ENCODE measurements at places on chromosomes 4 and X.

- DNase-seq = no peak
Observed at GRCh38 chr4:184764601-184765000, 30.7 kb upstream of the CENPU start.

GRCh38 chr4:65983061-65983460 lies 312.8 kb upstream of the EPHA5 start:
- no peak for DNase-seq

GRCh38 chr4:84319124-84319523 lies 180.0 kb downstream of the NKX6-1 start:
- no peak for DNase-seq

GRCh38 chr4:81038636-81039350 lies 8.3 kb downstream of the BMP3 start:
- no peak for DNase-seq

- no peak for DNase-seq
Observed at GRCh38 chrX:130170752-130171445, 863 bp upstream of the RAB33A start.

GRCh38 chr4:47068986-47069385 lies 37.6 kb downstream of the GABRB1 start:
- no peak for DNase-seq

GRCh38 chrX:103845165-103845653 lies 13.2 kb upstream of the RAB9B start:
- DNase-seq = peak; percentile 52

GRCh38 chr4:163816494-163816893 lies 322.0 kb downstream of the TMA16 start:
- DNase-seq = no peak

DNA sequence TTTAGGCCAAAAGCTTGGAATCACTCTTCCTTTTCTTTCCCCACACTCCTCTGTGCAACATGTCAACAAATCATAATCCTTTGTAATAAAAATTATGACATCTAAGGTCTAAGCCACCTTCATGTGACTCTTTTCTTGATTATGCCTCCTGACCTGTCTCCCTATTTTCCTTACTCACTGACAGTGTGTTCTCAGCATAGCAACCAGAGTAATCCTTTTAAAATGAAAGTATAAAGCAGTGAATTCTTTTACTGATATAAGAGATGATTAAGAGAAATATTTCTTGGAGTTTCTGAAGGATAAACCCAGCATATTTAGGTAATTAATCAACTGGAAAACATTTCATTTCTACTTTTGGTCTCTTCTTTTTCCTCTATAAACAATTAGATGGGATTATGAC lies 44.7 kb downstream of the USO1 start:
- no peak for DNase-seq

DNA sequence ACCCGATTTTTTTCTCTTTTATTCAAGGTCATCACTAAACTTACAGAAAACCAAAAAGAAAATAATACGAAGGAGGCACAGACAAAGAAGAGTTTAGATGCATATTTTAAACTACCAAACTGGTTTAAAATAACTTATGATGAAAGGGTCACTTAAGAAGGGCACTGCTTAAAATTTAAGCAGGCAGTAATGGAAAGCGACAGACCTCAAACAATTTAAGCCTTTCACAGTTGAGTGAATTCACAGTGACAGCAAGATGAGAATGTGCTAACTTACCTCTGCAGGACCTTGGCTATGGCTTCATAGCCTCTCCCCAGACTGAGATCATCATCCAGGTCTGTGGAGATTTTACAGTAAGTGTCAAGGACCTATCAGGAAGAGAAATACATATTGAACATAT lies 112.1 kb downstream of the TTC29 start:
- DNase-seq = no peak

DNA sequence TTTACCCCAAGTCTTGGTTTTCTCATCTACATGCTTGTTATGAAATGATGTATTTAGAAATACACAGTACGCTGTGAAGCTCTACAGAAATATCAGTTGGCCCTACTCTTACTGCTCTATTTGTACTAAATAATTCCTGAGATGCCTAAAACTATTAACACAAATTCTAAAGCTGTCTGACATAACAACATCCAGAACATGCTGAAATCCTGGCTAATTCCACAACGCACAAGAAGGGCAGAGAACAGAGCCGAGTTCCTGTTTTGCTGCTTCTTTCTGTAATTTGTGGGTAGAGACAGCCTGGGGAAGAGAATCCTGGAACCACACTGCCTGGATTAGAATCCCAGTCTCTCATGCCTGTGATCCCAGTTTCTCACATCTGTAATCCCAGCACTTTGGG lies 59.0 kb downstream of the ZNF827 start:
- no peak for DNase-seq

GRCh38 chr4:121654738-121655137 lies 42.0 kb downstream of the ANXA5 start:
- DNase-seq = no peak

GRCh38 chr4:52290466-52290865 lies 239.4 kb downstream of the SPATA18 start:
- DNase-seq = no peak

Measured in HS-5 (cell line).